H9 (cell line): ENCODE measurements at places on chromosomes 2 and 18. TPM values are rescaled to one million over a fixed set of nuclear protein-coding genes. Genes with fewer than 3 reads are reported as not detected.

DNA sequence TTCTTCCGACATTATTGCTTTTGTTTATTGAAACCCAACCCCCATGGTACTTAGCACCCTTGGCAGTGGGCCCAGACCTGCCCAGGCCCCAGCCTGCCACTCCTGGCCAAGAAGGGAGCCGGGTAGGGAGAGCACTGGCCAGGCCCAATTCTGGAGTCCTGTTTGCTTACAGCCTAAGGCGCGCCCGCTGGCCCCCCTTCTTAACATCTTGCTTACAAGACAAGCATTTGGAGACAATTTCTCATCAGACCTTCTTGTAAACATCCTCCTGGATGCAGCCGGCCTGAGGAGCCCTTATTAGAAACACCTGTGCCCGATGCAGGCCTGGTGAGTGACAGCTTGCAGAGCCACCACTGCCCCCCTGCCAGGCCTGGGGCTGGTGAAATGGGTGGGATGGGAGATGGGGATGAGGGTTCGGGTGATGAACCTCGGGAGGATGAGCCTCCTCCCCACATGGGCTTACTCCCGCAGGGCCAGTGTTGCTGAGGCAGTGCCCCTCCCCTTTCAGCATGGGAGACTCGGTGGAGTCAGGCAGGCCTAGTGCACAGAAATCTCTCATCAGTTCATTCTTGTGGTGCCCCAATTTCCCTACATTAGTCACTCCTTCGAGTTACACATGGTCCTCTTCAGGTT, 217.5 kb downstream of the CYP26B1 start:
- peak; percentile 15 for DNase-seq

The IL1RL1 gene
- not detected in 2 replicates for total RNA-seq

GRCh38 chr2:204250692-204251091, 294.6 kb upstream of the PARD3B start:
- DNase-seq = no peak

The KRCC1 gene
- 7.1 and 8.2 TPM in 2 replicates for total RNA-seq

GRCh38 chr2:70937866-70938585, 2.3 kb downstream of the ATP6V1B1 start:
- peak; percentile 38 for DNase-seq

GRCh38 chr2:176553685-176554100, 284.5 kb downstream of the MTX2 start:
- DNase-seq = peak; percentile 64

The LTBP1 gene
- total RNA-seq = 27.3 and 28.5 TPM in 2 replicates
